ENCODE measurements at places on chromosomes 3 and 15.
A peak's percentile ranks its signal among the peaks of the same experiment; 100 is the strongest.

DNA sequence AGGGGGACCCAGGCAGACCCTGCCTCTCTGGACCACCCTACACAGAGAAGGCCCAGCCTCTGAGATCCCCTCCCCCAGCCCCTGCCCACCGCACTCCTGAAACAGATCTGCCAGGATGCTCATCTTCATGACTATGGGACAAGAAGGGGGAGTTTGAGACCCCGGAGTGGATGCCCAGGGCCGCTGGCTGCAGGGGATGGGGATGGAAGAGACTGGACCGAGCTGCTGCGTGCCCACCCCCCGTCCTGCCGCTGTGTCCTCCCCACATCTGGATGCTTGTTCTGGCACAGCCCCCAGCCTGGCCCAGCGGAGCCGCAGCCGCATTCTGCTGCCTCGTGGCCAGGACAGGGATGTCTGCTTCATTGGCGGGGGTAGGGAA is 30.3 kb upstream of the SEMA3F start:
- no peak for DNase-seq

- no peak for DNase-seq
Observed at GRCh38 chr3:113231391-113231790, 20.0 kb downstream of the BOC start.

DNA sequence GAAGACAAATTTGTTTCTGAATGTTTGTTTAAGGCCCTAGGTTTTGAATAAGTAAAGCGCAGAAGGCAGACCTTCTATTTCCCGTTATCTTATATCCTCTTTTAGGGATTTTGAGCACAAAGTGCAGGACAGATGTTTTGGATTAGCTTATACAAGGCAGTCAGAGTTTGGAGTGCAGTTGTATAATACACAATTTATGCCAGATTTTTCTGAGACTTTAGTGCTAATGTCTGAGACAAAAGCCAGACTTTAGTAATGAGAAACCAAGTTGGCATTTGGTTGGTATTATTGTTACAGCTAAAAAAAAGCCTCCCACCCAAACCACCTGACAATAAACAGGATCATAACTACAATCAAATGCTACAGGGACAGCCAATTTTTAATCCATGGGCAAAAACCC is 309.9 kb upstream of the SATB1 start:
- no peak for DNase-seq

DNA sequence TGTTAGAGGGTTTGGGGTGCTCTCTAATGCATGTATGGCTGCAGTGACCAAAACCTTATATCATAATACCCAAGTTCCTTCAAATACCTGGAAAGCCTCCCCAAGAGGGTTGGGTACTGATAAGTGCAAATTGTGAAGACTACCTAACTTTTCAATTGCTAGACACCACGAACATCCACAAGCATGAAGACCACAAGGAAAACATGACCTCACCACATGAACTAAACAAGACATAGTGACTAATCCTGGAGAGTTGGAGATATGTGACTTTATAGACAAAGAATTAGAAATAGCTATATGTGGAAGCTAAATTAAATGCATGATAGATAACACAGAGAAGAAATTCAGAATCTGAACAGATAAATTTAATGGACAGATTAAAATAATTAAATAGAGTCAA is 23.9 kb upstream of the AADACL2 start:
- no peak for DNase-seq

DNA sequence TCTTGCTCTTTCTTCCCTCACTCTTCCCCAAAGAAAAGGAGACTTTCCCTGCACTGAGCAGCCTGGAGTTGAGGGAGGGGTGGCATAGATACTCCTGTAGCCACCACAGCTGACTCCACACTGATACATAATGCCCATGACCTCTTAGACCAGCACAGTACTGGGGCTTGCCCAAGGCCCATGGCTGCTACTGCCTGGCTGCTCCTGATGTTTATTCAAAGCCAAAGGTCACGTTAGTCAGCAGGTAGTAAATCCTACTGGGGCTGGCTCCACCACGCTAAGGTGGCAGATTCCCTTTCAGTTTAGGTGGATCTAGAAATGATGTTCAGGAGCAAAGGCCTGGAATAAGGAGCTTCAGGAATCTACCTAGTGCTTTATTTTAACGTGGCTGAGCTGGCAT is 212.7 kb downstream of the C3orf38 start:
- DNase-seq, result no peak

GRCh38 chr15:66620341-66620740 is 54.5 kb upstream of the LCTL start:
- no peak for DNase-seq

DNA sequence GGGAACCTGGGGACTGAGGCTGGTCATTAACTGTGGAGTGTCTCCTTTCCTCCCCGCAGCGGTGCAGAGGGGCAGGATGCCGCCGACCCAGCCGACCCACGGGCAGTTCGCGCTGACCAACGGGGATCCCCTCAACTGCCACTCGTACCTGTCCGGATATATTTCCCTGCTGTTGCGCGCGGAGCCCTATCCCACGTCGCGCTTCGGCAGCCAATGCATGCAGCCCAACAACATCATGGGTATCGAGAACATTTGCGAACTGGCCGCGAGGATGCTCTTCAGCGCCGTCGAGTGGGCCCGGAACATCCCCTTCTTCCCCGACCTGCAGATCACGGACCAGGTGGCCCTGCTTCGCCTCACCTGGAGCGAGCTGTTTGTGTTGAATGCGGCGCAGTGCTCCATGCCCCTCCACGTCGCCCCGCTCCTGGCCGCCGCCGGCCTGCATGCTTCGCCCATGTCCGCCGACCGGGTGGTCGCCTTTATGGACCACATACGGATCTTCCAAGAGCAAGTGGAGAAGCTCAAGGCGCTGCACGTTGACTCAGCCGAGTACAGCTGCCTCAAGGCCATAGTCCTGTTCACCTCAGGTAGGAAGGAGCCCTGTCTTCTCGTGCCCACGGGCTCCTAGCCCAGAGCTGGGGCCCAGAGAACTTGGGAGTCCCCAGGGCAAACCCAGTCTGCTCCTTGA is 3.7 kb downstream of the NR2F2 start:
- no peak for DNase-seq

GRCh38 chr15:96093063-96093462 is 237.4 kb upstream of the NR2F2 start:
- DNase-seq, result no peak

DNA sequence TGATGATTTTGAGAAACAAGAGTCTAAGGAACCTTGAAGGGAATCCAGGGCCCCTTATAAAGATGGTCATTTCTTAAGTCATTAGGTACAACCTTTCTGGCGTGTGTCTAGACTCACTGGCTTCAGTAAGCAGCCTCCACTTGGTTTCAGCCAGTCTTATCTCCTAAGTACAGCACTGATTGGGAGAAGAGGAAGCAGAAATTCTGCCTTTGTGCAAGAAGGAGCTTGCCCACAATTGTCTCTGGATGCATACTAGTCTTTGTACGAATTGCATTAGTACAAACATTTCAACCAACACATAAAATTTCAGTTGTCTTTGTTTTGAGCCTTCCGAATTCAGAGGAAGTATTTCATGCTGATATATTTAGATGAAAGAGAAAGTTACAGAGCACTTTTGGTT is 139.4 kb downstream of the SLCO3A1 start:
- peak; percentile 39 for DNase-seq

DNA sequence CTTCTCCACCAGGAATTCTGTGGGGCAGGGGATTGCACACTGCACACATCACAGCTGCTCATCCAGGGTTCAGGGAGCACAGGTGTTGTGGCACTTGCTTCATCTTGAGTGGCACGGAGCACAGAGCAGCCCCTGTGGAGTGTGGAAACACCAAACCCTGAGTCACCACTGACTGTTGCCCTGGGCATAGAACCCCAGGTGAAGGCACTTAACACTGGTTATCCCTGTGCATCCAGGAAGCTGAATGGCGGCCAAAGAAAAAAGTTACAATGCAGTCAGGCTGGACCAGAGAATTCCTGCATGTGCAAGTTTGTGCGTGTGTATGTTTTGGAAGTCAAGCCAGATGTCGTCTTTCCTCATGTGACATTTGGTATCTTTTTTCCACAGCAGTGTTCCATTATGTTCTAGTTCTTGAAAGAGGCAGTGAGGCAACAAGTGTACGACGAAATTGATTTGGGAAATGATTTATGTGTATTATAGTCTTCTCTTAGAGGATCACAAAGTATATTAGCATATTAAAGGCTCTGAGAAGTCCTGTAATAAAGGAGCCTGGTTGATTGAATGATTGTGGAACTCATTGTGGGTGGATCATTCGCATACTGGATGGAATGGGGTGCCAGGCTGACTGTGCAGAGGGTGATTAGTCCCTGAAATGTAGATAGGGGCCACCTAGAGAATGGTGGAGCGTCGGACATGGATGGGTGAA is 292.3 kb downstream of the TLE3 start:
- no peak for DNase-seq

- DNase-seq, result no peak
Observed at GRCh38 chr3:80408030-80408721, 640.4 kb upstream of the ROBO1 start.

DNA sequence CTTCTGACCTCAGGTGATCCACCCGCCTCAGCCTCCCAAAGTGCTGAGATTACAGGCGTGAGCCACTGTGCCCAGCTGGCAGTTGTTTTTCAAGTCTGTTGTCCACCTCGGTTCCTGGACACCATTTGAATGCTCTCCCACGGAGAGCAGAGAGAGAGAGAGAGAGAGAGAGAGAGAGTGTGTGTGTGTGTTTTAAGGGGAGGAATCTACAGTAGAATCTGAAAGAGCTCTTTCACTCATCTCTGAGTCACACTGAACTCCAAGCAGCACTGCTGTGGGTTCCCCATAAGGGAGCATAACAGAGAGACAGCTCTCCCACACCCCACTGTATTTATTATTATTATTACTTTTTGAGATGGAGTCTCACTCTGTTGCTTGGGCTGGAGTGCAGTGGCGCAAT is 156.6 kb downstream of the RPLP1 start:
- DNase-seq, result peak; percentile 67

- no peak for DNase-seq
Observed at GRCh38 chr3:184629555-184630160, 68.1 kb downstream of the EPHB3 start.

DNA sequence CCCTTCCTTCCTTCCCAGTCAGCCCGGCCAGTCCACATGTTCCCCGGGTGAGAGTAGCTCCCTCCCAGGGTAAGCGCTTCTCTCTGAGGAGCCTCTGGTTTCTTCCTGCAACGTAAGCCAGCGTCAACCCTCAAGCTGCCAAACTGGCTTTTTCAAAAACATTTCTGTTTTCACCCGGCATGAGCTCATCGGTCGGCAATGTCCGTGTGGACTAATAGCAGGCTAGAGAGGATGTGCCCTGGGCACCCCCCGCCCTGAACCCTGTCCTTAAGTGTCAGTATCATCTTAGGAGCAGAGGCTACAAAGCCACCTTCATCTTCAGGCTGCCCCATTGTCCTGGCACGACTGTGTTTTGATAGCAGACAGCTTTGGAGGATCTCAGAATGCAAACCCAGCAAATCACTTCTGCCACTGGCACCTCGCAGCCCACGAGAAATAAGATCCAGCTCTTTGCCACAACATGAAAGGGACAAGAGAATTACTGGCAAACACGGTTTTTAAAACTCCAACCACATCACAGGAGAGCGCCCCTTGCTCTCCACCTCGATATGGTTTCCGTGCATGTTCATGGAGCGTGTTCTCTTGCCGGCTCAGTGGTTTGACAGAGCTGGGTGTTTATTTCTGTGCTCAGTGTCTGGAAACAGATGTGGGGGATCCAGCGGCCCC is 9.9 kb downstream of the ALDH1A3 start:
- DNase-seq, result no peak

GRCh38 chr3:12935023-12935860 is 93.9 kb upstream of the RPL32 start:
- no peak for DNase-seq

- DNase-seq, result no peak
Observed at GRCh38 chr3:24474862-24475261, 19.8 kb downstream of the THRB start.

DNA sequence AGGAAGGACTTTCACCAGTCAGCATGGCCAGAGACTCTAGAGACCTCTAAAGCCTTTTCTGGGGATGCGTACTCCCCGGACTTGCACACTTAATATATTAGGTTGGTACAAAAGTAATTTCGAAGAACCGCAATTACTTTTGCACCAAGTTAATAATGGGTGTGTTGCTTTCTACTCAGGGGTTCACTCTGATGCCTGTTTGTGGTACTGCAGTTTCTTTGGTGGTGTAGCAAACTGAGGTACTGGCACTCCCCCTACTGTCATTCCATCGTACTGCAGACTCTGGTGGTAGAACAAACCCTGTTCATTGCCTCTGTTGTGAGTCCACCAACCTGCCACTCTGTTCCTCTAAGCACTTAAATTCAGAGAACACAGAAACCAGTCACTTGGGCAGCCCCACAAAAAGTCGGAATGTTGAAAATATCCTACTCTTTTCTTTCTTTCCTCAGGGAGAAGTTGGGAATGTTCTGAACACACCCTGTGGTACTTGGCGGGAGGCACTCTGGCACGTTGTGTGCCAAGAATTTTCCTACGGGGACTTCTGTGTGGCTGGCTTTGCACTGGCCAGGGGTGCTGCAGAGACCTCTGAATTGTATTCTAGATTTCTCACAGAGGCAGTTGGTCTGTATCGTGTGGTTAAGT is 46.3 kb downstream of the GABRG3 start:
- DNase-seq, result peak; percentile 70

DNA sequence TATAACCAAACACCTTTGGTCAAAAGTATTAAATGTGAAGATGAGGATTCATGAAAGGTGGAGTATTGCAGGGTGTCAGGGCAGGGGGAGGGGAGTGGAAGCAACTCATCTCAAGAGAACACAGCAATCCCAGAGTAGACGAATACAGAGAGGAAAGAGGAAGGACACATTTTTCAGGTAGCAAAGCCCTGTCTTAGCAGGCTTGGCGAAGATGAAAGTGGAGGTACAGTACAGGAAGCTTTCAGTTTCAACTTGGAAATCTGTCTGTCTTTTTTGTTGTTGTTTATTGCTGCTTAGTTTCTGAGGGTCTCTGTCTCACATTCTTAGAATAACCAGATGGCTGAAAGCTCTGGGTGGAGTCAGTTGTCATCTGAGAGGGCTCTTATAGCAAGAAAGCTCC is 80.8 kb upstream of the GPR149 start:
- DNase-seq, result no peak

- no peak for DNase-seq
Observed at GRCh38 chr3:159872374-159873109, 116.1 kb upstream of the IL12A start.

DNA sequence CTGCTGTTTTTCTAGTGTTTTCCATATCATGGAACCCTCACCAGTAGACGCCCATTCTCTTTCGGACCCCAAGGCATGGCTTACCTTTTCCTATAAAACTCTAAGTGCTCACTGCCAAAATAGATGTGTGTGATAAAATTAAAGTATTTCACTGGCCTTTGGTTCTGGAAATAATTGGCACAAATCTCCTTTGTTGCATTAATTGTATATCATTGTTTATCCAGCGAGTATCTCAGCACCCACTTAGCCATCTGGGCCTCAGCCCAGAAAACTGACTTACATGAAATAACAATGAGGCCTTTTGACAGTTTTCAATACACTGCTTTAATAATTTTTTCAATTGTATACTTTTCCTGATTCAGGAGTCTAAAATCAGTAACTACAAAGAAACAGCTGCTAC is 105.1 kb downstream of the MECOM start:
- DNase-seq, result no peak

- no peak for DNase-seq
Observed at GRCh38 chr3:176696816-176697215, 500.5 kb downstream of the TBL1XR1 start.

- DNase-seq, result no peak
Observed at GRCh38 chr3:192827208-192827607, 90.4 kb downstream of the MB21D2 start.

GRCh38 chr3:14289590-14290461 is 111.2 kb downstream of the LSM3 start:
- DNase-seq, result no peak

All from suppressor macrophage (primary cell).